Germinal center (tissue), 1 donor: ENCODE measurements at places on chromosomes 5 and 9.

DNA sequence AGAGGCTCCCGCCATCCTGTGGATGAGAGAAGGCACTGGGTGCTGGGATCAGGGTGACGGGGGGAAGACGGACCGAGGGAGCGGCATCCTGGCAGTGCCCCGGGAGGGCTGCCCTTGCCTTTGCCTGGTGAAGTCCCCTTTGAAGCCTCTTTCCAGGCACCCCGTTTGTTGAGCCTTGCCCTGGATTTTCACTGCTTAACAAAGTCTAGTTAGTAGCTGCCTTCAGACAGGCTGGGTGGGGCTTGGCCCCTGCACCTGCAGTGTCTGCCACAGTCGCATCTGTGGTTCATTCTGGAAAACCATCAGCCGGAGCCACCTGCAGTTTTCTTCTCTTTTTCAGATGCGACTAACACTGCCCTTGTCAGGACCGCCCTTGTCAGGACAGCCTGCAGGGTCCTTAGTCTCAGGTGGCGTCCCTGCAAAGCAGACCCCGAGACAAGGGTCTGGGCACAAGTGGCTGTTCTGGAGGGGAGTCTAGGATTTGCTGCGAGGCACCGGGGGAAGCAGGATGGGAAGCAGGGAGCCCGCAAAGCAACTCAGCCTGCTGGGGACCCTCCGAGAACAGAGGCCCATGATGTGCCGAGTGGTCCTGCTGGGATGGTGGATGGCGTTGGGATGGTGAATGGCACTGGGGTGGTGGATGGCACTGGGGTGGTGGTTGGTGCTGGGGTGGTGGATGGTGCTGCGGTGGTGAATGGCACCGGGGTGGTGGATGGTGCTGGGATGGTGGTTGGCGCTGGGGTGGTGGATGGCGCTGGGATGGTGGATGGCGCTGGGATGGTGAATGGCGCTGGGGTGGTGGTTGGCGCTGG, 147.9 kb upstream of the COL5A1 start:
- DNase-seq: no peak

DNA sequence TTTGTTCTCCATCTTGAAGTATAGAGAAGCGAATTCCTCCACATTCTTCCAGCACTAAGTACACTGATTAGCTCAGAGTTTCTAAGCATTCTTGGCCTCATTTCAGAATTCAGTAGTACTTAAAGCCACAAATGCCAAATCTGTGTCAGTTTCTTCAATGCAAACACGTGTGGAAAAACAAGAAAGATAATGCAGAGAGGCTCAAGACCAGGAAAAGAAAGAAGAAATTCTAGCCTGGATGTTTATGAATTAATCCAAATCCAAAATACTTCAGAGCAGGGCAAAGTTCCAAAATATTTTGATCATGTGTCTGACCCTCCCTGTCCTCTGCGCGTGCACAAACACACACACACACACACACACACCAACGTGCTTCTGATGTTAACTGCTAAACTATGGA, 457.6 kb downstream of the SLCO4C1 start:
- no peak for DNase-seq

- DNase-seq: no peak
Measured at GRCh38 chr5:6510132-6510531, 61.5 kb downstream of the UBE2QL1 start.

DNA sequence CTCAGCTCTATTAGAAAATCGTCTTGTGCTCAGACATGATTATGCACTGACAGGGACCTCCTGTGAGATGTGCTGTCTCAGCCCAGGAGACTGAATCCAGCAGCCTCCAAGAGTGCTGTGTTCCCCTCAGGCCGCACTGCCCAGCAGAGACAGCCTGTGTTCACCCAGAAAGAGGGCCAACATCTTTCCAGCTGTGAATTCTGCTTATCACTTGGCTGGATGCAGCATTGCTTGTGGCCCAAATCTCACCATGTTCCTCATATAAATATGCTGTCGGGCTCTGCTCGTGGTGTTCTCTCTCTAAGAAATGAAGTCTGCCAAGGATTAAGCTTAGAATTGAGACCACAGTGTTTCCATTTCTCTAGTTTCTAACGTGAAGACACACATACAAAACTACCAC, 983.0 kb upstream of the WWC1 start:
- DNase-seq: no peak

DNA sequence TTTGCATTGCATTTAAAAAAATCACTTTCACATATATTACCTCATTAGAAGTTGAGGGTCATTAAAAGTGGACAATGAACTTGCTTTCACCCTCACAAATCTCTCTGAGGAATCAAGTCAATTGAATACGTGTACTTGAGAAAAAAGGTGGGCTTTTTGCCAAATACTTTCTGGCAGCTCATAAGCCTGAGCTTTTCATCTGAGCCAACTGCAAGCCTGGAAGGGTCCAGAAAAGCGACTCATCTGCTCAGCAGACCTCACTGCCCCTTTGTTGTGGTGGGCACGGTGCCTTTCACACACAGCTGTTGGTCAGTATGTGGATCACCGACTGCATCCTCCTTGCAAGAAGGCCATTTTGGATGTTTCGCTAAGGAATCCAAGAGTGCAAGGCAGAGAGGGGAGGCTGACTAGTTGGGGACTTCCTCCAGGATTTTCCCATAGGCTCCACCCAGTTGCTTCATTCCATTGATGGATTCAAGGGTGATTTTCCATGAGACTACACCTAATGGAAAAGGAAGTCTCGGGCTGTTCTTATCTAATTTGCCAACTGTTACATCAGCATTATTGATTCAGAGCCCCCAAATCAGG, 564.7 kb downstream of the PDE4D start:
- no peak for DNase-seq

DNA sequence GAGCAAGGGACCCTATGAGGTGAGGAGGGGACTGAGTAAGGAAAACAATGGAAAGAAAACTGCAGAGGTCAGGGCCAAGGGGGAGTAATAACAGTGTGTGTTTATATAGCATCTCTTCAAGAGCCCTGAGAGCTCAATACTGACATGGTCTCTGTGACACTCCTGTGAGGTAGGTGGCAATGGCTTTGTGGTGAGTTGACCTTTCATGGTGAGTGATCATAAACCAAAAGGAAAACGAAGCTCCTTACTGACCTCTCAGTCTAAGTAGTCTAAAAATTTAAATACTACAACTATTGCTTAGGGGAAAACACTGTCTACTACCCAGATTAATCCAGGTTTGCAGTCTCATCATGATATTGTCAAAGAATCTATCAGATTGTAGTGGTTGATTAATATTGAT, 130.9 kb downstream of the SNCAIP start:
- DNase-seq: no peak

- DNase-seq: no peak
Measured at GRCh38 chr5:137431051-137431450, 68.1 kb downstream of the SPOCK1 start.

- DNase-seq: no peak
Measured at GRCh38 chr5:134127376-134127861, 12.9 kb downstream of the TCF7 start.

- no peak for DNase-seq
Measured at GRCh38 chr5:37773809-37774208, 66.0 kb downstream of the GDNF start.

DNA sequence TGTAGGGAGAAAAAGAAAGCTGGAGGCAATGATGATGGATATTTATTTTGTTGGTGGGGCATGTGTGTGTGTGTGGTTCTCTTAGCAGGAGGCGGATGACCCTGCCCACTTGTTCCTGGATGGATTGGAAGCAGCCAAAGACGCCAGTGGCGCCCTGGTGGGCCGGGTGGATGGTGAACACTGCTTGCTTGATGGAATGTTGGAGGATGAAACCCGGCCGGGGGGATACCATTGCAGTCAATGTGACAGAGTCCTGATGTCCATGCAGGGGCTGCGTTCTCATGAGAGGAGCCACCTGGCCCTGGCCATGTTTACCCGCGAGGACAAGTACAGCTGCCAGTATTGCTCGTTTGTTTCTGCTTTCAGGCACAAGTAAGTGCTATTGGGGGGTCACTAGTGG, 69.2 kb downstream of the ZNF462 start:
- DNase-seq: no peak

DNA sequence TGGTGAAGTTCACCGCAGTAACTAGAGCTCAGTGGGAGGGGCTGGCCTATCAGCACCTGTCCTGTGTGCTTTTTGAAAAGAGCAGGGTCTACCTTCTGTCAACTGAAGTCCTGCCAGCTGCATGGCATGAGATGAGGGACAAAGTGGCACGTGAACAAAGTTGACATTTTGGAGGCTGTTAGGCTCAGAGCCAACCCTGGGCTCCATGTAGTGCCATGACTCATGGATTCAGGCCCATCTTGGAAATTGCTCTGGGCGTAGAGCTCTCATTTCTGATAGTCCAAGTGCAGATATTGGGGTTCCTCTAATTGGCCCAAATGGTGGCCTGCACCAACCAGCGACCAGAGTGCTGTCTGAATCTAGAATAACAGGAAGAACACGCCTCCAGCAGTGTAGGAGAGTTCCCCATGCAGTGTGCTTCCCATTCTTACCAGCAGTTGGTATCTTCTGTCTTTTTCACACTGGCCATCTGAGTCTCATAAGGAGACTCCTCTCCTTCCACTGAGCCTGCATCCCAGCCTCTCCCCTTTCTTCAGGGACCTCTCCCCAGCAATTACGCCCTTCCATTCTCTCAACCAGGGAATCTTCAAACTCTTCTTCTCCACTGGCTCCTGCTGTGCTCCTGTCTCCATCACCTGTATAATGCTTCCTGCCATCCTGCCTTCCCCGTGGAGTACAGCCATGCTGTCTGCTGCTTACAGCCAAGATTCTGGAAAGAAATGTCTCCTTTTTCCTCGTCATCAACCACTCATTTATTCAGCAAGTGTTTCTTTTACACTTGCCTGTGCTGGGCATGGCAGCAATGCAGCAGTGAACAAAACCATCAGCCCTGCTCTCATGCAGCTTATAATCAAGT, 30.4 kb downstream of the IRF1 start:
- DNase-seq: no peak

- DNase-seq: no peak
Measured at GRCh38 chr5:96372726-96373380, 60.2 kb downstream of the PCSK1 start.

DNA sequence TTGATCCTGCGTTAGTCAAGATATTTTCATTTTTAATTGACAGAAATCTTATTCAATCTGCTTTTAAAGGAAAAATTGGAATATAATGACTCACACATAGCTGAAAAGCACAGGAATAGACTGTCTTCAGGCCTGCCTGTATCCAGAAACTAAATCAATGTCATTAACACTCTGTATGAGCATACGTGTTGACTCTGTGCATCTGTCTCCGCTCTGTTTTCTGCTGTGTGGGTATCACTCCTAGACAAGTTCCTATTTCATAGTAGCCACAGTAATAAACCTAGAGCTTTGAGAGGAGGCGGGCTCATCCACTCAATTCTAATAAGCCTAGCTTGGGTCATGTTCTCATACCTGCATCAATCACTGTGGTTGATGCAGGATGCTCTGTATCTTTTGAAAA, 267.6 kb downstream of the KCTD16 start:
- DNase-seq: no peak

GRCh38 chr9:124054582-124055227, 43.1 kb downstream of the LHX2 start:
- DNase-seq: no peak

- DNase-seq: no peak
Measured at GRCh38 chr5:89458332-89458656, 575.3 kb upstream of the MEF2C start.

- DNase-seq: no peak
Measured at GRCh38 chr9:110088099-110088498, 119.9 kb downstream of the C9orf152 start.

DNA sequence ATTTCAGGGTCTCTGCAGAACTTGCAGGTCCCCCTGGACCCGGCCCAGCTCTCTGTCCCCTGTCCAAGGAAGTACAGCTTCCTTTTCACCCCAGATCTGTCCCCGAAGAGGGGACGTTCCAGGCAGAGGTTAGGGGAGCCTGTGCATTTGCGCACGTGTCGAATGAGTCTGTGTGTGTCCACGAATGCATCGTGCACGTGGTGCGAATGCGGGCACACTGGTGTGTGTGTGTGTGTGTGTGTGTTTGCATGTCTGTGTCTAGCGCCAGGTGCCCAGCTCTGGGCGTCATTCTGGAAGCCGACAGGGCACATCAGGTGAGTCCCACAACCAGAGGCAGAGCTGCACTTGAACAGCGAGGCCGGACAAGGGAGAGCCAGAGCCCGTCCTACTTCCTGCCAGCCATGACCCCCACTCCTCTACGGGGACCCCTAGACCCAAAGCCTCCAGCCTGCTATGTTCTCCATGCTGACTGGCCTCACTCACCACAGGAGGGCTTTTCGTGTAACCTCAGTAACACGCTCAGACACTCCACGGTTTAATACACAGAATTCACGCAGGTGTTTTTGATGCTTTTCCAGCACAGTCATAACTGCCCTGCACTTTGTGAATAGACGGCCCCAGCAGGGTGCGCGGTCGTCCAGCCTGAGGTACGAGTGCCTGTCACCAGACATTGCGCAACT, 41.3 kb upstream of the CACNA1B start:
- no peak for DNase-seq

DNA sequence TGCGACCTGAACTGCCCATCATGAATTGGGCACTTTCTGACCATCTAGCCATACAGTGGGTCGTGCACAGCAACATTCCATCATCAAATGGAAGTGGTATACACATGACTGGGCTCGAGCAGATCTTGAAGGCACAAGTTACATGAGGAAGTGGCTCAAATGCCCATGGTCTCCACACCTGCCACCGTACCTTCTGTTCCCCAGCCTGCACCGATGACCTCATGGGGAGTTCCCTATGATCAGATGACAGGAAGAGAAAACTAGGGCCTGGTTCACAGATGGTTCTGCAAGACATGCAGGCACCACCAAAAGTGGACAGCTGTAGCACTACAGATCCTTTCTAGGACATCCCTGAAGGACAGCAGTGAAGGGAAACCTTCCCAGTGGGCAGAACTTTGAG, 21.8 kb downstream of the MTMR12 start:
- DNase-seq: peak; percentile 22

DNA sequence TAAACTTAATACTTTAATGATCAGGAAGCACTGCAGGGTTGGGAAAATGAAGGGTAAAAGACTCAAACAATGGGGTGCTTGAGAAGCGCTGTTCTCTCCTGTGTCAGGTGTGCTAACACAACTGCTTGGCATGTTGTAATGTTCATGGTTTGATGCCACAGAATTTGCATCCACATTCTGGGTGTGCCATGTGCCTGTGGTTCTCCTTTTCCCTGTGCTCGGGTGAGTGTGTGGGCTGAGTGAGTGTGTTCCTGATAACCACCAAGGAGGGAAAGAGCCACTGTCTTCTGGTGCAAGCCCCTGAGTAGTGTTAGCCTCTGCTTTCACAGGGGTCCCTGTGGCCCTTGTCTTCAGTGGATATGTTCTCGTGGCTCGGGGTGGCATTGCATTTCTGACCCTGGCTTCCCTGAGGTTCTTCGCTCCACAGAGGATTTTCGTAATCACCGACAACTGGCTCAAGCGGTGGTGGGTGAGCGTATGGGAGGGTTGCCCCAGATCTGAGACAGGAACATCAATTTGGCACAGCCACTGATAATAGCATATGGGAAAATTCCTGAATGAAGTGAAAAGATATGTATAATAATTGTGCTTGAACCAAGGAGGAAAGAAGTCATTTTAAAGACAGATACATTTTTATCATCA, 102.0 kb downstream of the MVB12B start:
- no peak for DNase-seq

DNA sequence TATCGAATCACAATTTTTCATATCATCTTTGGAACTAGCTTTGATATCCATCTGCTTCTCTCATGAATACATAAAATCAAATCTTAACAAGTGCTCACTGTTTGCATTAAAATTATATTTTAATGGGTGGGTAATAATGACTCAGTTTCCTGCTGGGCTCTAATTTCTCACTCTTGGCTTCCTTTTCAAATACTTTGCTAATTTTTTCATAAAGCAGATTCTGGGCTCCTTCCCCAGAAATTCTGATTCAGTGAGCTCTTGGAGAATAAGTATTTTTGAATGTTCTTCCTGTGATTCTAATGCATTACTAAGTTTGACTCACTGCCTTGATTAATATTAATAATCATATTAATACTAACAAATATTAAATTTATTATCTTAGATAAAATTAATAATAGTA, 48.9 kb downstream of the YIPF5 start:
- DNase-seq: no peak
